ENCODE measurements at places on chromosomes 4 and X.

GRCh38 chr4:15649914-15650545, 5.1 kb downstream of the FBXL5 start:
- peak; percentile 21 for DNase-seq

DNA sequence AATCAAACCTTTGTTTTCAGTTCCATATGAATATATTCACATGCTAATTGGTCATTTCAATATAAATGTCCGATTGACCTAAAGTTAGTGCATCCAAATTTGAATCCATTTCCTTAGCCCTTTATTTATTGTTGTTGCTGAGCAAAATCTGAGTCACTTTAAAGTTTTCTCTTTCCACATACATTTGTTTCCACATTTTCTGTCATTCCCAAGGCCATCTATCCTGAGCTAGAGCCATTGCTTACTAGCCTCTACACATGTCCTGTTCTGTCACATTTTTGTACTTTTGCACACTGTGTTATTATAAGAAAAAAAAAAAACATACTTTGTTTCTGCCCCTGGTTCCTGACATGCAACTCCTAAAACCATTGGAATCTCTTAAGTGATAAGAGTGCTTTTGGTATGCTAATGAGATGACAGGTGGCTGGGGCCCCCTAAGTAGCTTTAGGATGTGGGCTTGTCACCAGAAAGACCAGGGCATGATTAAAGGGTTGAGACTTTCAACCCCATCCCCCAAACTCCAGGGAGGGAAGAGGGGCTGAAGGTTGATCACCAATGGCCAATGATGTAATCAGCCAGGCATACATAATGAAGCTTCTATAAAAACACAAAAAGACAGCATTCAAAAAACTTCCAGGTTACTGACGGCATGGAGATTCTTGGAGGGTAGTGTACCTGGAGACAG, 353.3 kb upstream of the MAGEB16 start:
- DNase-seq = no peak

- DNase-seq = no peak
Measured at GRCh38 chrX:39497702-39498265, 600.0 kb downstream of the BCOR start.

GRCh38 chr4:182143822-182144625, 99.2 kb upstream of the TENM3 start:
- DNase-seq = no peak

DNA sequence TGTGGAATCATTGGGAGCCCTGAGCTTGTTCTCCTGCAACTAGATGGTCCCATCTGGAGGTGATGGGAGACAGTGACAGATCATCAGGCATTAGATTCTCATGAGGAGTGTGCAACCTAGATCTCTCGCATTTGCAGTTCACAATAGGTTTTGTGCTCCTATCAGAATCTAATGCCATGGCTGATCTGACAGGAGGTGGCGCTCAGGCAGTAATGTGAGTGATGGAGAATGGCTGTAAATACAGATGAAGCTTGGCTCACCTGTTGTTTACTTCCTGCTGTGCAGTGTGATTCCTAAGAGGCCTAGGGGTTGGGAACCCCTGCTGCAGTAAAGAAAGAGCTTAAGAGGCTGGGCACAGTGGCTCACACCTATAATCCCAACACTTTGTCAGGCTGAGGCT, 42.2 kb upstream of the PUDP start:
- no peak for DNase-seq

DNA sequence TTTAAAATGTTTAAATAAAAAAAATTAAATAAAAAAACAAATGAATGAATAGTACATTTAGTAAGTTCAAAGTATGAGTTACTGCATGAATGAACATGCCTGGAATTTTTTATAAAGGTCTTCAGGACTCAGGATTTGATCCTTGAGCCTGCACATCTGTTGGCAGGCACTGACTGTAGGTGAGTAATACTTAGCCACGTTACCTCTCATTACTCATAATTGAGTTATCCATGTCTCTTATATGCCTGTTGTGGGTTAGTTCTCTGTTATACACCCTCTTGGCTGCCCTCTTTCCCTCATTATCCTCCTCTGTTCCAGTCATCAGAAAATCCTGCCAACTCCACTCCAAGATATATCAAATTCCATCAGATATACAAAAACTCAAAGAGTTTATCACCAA, 276.0 kb downstream of the FBXW7 start:
- DNase-seq = no peak

DNA sequence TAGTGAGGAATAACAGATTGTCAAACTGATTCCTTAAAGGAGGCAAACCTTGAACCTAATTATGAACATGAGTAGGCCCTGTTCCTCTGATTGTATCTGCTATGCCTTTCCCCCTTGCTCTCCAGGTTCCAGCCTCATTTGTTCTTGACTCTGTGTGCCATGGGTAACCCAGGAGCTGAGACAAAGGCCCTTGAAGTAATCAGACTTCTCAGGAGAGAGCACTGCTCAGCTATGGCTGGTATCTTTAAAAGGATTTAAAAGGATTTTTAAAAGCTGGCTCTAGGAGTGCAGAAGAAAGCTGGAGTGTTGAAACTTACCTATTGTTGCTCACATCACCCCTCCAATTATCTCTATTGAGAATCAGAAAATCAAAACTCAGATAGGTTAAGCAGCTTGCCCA, 1565.5 kb upstream of the AGA start:
- DNase-seq = no peak

GRCh38 chr4:189129044-189129694, 811.5 kb upstream of the FRG1 start:
- DNase-seq = no peak

DNA sequence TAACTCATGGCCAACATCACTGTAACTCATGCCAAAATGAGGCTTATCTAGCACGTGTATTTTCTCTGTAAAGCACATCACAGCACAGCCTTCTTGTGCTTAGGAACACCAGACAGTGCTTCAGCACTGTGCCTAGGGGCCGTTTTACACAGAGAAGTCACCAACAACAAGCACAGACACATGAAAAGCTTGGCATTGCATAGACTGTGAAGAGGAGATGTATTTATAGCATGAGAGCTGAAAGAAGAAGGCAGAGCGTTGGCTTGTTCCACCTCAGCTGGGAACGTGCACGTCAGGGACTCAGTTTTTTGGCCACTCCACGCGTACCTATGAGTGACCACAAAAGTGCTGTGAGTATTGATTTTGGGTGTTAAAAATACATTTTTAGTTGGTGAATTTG, 116.3 kb upstream of the SFRP2 start:
- DNase-seq = no peak

DNA sequence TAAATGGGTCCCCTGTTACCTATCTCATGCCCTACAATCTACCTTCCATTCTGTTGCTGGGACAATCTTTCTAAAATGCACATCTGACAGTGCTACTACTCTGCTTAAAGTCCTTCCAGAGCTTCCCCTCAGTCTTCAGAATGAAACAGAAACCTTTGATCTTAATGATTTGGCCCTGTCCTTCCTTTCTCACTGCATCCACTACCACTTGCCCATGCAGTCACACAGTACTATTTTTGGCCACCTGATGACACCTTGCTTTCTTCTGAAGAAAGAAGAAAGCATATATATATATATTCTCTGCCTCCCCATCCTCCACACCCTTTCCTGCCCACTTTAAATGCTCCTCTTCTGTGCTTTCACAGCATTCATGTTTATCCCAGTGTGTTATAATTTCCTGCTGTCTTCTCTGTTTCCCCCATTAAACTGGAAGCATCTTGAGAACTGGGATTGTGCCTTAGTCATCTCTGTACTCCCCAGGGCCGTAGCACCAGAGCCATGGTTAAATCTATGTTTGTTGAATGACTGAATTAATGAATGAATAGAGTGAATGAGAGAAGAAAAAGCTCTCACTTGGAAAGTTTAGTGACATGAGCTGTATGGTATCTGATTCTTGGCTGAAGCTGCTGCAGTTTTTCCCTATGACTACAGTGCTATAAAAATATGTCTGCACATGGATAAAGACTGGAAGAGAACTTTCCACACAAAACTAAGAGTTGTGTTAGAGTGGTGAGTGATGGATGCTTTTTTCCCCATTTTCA, 56.2 kb downstream of the RTL9 start:
- no peak for DNase-seq

- no peak for DNase-seq
Measured at GRCh38 chr4:5399790-5400421, 308.5 kb downstream of the EVC2 start.

- no peak for DNase-seq
Measured at GRCh38 chr4:145938618-145939440, at the start of gene ZNF827. TSS of gene ZNF827 (minus strand) at chr4:145938823. CDS start at chr4:145938407, 416 bp downstream.

- no peak for DNase-seq
Measured at GRCh38 chrX:131711478-131711867, 167.6 kb downstream of the OR13H1 start.

DNA sequence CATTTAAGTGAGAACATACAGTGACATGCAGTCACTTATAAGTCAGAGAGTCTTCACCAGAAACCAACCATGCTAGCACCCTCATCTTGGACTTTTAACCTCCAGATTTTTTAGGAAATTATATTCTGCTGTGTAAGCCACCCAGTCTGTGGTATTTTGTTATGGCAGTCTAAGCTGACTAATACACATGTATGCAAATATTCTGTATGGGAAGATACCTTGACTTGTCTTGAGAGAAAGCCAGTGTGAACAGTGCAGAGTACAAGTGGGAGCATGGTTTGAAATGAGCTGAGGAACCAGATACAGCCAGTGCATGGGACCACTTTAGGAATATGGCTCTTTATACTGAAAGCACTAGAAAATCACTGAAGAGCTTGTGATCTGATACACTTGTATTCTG, 110.4 kb upstream of the MAP9 start:
- no peak for DNase-seq

GRCh38 chr4:143377611-143378099, 41.0 kb downstream of the GAB1 start:
- DNase-seq = no peak

- no peak for DNase-seq
Measured at GRCh38 chr4:182717788-182718583, 199.2 kb downstream of the DCTD start.

GRCh38 chr4:105433421-105433820, 40.4 kb downstream of the PPA2 start:
- no peak for DNase-seq

DNA sequence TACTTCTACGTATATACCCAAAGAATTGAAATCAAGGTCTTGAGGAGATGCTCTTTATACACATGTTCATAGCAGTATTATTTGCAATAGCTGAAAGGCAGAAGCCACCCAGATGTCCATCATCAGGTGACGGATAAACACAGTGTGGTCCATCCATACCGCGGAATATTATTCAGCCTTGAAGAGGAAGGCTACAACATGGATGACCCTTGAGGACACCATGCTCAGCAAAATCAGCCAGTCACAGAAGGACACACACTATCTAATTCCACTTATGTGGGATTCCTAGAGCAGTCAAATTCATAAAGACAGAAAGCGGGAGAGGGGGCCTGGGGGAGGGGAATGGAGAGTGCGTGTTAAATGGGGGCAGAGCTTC, 44.5 kb downstream of the RGS12 start:
- no peak for DNase-seq

GRCh38 chr4:99564921-99565320, 1.1 kb upstream of the TRMT10A start:
- DNase-seq = no peak

GRCh38 chr4:133146574-133147241, 2.4 kb upstream of the PCDH10 start:
- DNase-seq = no peak

DNA sequence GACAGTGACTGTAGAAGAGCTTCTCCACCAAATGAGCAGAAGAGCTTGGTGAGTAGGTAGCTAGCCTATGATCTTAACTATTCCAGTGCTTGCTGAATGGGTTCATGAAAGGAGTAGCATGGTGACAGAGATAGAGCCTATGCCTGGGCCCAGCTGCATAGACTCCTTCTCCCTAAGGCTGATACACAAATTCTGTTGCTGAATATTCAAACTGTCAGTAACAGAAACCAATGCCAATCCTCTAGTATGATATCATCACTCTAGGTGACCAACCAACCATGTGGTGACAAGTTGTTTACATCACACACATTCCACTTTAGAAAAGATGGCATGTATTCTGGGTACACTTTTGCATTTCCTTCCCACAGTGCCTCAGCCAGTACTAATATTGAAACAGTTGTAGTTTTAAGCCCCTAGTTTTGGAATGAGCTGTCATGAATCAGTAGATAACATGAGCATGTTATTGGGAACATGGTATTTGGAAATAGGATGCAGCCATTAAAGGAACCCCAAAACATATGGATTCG, 103.4 kb upstream of the GRXCR1 start:
- DNase-seq = no peak

DNA sequence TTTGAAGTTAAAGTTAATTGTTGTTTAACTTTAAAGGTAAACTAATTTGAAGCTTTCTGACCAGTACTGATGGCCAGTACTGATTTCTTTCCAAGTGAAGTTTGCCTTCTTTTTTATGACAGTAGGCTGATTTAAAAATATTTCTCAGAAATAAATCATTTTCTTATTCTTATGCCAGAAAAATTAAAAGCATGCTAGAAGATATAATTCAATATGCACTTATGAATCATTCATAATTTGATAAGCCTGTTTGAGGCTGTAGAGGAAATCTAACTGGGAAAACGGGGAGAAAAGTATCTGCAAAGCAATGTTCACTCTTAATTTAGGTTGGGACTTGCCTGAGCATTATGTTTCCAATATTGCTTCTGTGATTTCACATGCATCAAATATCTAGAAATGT, 1112.0 kb upstream of the INTU start:
- no peak for DNase-seq

- no peak for DNase-seq
Measured at GRCh38 chrX:151722241-151722846, 6.5 kb downstream of the FATE1 start.

DNA sequence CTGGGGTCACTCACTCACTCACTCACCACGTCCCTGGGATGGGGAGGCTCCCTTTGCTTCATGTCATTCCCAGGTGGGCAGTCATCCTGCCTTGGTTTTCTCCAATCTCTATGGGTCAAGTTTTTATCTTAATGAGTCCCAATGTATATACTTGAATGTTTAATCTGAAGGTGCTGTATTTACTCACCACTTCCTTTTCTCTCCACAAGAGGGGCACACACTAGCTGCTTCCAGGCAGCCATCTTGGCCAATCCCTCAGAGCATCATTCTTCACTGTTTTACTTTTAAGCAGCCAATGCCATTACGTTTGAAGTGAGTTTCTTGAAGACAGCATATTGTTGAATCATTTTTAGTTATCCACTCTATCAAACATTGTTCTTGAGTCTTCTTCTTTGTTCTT, 153.4 kb upstream of the ARSJ start:
- DNase-seq = no peak

- DNase-seq = no peak
Measured at GRCh38 chrX:19677121-19677520, 161.8 kb upstream of the MAP3K15 start.

- DNase-seq = no peak
Measured at GRCh38 chrX:69031181-69031580, 134.1 kb downstream of the PJA1 start.

Measured in NCI-H187 treated with DMSO at 0.1 percent for 48 hours (cell line).